ENCODE measurements at places on chromosomes 3 and 15.
A peak's percentile ranks its signal among the peaks of the same experiment; 100 is the strongest.

GRCh38 chr3:7536510-7536909 lies 675.6 kb downstream of the GRM7 start:
- no peak for DNase-seq

GRCh38 chr3:17974206-17974841 lies 231.9 kb upstream of the TBC1D5 start:
- DNase-seq = peak; percentile 29

GRCh38 chr3:11186771-11187191 lies 32.5 kb downstream of the HRH1 start:
- DNase-seq = no peak

- DNase-seq = no peak
These were observed 125.2 kb upstream of the PROK2 start for GRCh38 chr3:71910108-71910507.

DNA sequence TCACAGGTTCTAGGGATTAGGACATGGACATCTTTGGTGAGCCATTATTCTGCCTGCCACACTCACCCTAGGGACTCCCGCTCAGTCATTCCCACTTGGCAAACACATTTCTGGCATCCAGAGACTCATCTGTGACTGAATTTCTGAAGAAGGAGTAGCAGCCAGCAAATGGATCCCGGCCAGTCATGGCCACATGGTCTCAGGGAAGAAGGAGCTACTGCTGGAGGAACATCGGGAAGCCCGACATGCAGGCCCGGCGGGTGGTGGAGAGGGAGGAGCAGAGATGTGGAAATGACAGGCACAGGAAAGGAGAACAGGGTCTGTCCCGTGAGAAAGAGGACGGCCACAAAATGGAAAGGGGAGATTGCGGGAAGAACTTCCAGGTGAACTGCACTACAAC lies 65.4 kb downstream of the SEMA5B start:
- DNase-seq = no peak

DNA sequence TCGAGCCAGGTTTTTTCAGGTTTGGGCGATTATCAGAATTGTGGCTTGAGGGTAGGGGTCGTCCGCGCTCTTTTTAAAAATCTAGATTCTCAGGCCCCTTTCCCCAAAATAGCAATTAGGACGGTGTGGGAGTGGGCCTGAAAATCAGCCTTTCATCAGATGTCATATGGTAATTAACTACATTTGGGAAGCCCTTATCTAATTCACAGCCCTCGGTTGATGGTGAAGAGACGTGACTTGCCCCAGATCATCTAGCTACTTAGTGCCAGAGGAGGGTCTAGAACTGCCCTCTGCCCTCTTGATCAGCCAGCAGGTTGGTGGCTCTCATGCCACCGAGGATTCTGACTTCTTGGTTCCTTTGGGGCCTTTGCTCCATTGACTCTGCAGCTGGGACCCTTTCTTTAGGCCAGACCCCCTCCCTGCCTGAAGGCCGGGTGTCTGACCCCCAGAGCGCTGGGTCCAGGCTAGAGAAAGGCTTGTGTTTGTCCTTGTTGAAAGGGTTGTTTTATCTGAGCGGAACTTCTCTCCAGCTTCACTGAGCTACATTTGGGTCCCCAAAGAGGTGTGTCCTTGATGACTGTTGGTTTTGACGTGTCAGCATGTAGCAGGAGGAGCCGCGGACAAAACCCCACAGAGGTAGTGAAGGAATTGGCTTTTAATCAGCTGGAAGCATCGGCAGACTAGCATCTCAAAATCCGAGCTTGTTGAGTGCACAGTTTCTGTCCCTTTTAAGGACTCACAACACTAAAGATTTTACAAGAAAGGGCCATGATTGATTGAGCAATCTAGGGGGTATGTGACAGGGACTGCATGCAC lies 857 bp downstream of the AEN start:
- peak; percentile 64 for DNase-seq

DNA sequence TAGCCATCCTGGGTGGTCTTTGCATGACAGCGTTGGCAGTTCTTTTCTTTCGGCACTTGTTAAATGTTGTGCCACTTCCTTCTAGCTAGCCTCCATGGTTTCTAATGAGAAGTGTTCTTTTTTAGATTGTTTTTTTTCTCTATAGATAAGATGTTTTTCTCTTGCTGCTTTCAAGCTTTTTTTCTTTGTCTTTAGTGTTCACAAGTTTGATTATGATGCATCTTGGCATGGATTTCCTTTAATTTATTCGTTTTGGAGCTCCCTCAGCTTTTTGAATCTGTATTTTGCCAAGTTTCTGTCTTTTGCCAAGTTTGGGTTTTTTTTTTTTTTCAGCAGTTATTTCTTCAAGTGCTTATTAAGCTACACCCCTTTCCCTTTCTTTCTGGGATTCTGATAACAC lies 53.1 kb downstream of the TM2D3 start:
- DNase-seq = no peak

DNA sequence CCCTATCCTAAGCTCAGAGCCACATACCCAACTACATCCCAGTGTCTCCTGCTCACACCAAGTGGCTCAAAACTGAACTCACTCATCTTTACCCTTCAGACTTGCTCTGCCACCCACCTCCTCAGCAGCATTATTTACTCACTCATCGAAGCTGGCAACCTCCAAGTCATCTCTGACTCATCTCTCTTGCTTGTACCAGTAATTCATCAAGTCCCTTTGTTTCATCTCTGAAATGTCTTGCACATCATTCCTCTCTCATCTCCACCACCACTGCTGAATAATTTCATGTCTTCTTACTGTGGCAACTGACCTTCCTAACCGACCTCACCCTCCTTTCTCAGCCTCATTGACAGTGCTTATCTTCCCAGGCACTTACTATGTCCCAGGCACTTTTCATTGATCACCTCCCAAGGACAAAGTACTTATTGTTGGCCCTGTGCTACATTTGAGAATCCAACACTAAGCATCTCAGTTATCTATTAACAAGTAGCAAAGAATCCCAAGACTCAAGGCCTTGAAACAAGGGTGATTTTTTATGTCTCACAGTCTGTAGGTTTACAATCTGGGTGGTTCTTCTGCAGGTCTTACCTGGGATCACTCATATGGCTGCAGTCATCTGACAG lies 82.0 kb downstream of the MRPL46 start:
- DNase-seq = no peak
